ENCODE measurements at places on chromosomes 13 and 19. TPM values are rescaled to one million over a fixed set of nuclear protein-coding genes. Genes with fewer than 3 reads are reported as not detected.

- no peaks in the 10 kb centered on the region for H3K27me3 ChIP-seq
- no peak overlapping the region for H3K27ac ChIP-seq
- no peak overlapping the region for H3K4me3 ChIP-seq
- no peaks in the 10 kb centered on the region for H3K36me3 ChIP-seq
- no peak for DNase-seq
- H3K4me1 ChIP-seq, result peaks cover 21% of the 10 kb centered on the region
Measured at GRCh38 chr13:25281193-25281934, 5.9 kb downstream of the MTMR6 start.

GRCh38 chr13:41306271-41307145 lies 4.6 kb upstream of the NAA16 start:
- no peaks in the 10 kb centered on the region for H3K4me1 ChIP-seq
- no peaks in the 10 kb centered on the region for H3K36me3 ChIP-seq
- H3K27ac ChIP-seq, result no peak overlapping the region
- H3K27me3 ChIP-seq, result no peaks in the 10 kb centered on the region
- no peak for DNase-seq

DNA sequence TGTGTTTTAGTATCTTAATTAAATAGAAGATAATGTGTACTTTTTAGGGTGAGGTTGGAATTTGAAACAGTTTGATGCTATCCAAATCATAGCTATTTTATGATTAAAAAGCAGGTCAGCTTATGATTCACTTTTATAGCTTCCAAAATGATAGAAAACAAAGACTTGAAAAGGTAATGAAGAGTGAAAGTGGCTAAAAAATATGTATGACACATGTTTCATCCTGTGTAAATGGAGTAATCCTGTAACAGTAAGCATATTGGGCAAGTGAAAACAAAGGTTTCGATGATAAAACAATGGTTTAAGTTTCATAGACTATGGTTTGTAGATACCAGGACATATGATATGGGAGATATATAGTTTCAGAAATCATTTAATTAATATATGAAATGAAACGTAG lies 456.2 kb downstream of the PCDH20 start:
- no peaks in the 10 kb centered on the region for H3K27me3 ChIP-seq
- no peak for DNase-seq
- no peaks in the 10 kb centered on the region for H3K36me3 ChIP-seq
- no peak overlapping the region for H3K4me3 ChIP-seq
- no peak overlapping the region for H3K27ac ChIP-seq
- no peaks in the 10 kb centered on the region for H3K4me1 ChIP-seq

GRCh38 chr13:98325724-98326123 lies 148.7 kb upstream of the RNF113B start:
- no peaks in the 10 kb centered on the region for H3K27me3 ChIP-seq
- no peak overlapping the region for H3K4me3 ChIP-seq
- H3K4me1 ChIP-seq, result peaks cover 10% of the 10 kb centered on the region

- H3K36me3 ChIP-seq, result peaks cover 5% of the 10 kb centered on the region
- peak overlapping the region; percentile 86 for H3K4me3 ChIP-seq
- peak overlapping the region; percentile 87 for H3K27ac ChIP-seq
- peaks cover 25% of the 10 kb centered on the region for H3K4me1 ChIP-seq
- DNase-seq, result no peak
- H3K27me3 ChIP-seq, result no peaks in the 10 kb centered on the region
Measured at GRCh38 chr19:1566392-1567115, 1.6 kb downstream of the MEX3D start.

- no peaks in the 10 kb centered on the region for H3K36me3 ChIP-seq
- DNase-seq, result no peak
- H3K4me3 ChIP-seq, result no peak overlapping the region
- peaks cover 5% of the 10 kb centered on the region for H3K4me1 ChIP-seq
- peak overlapping the region; percentile 5 for H3K27ac ChIP-seq
Measured at GRCh38 chr13:75938811-75939560, 302.9 kb downstream of the LMO7 start.

GRCh38 chr13:36096461-36097416 lies 34.4 kb downstream of the DCLK1 start:
- H3K36me3 ChIP-seq, result no peaks in the 10 kb centered on the region
- no peaks in the 10 kb centered on the region for H3K4me1 ChIP-seq
- no peak overlapping the region for H3K27ac ChIP-seq
- H3K27me3 ChIP-seq, result no peaks in the 10 kb centered on the region
- no peak for DNase-seq
- no peak overlapping the region for H3K4me3 ChIP-seq

GRCh38 chr19:51712461-51713081 lies 11.2 kb downstream of the HAS1 start:
- H3K27ac ChIP-seq, result no peak overlapping the region
- H3K4me3 ChIP-seq, result no peak overlapping the region
- H3K36me3 ChIP-seq, result peaks cover 5% of the 10 kb centered on the region
- no peaks in the 10 kb centered on the region for H3K4me1 ChIP-seq
- DNase-seq, result no peak
- H3K27me3 ChIP-seq, result no peaks in the 10 kb centered on the region

DNA sequence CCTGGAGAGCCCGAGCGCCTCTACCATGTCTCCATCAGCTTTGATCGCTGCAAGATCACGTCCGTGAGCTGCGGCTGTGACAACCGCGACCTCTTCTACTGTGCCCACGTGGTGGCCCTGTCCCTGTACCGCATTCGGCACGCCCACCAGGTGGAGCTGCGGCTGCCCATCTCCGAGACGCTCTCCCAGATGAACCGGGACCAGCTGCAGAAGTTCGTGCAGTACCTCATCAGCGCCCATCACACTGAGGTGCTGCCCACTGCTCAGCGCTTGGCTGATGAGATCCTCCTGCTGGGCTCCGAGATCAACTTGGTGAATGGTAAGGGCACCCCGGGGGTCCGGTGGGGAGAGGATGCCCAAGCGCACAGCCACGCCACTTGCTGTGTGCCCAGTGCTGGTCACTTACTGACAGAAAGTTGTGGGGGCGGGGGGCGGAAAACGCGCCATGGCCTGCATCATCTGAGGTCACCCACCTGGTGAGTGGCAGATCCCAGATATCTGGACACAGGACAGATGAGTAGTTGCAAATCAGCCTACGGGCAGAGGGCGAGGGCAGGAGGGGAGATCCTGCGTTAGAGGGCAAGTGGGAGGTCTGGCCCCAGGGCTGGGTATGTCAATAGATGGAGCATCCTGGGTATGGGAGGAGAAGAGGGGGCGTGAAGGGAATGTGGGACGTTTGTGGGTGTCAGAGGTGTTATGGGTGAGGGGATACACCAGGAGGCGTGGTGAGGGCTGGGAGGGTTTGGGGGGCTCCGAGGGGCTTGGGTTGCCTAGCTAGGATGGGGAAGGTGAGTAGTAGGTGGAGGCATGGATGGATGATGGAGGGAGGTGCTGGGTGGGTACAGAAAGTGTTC lies 9.8 kb downstream of the ZSWIM4 start:
- no peaks in the 10 kb centered on the region for H3K27me3 ChIP-seq
- H3K27ac ChIP-seq, result no peak overlapping the region
- DNase-seq, result no peak
- H3K4me1 ChIP-seq, result peaks cover 5% of the 10 kb centered on the region

- no peak overlapping the region for H3K4me3 ChIP-seq
- DNase-seq, result no peak
- no peak overlapping the region for H3K27ac ChIP-seq
- no peaks in the 10 kb centered on the region for H3K27me3 ChIP-seq
- H3K36me3 ChIP-seq, result no peaks in the 10 kb centered on the region
Measured at GRCh38 chr13:93577105-93577504, 350.5 kb downstream of the GPC6 start.

- H3K27ac ChIP-seq, result peak overlapping the region; percentile 4
- peaks cover 13% of the 10 kb centered on the region for H3K4me1 ChIP-seq
- DNase-seq, result no peak
Measured at GRCh38 chr13:50466456-50466855, 377.0 kb downstream of the DLEU7 start.

DNA sequence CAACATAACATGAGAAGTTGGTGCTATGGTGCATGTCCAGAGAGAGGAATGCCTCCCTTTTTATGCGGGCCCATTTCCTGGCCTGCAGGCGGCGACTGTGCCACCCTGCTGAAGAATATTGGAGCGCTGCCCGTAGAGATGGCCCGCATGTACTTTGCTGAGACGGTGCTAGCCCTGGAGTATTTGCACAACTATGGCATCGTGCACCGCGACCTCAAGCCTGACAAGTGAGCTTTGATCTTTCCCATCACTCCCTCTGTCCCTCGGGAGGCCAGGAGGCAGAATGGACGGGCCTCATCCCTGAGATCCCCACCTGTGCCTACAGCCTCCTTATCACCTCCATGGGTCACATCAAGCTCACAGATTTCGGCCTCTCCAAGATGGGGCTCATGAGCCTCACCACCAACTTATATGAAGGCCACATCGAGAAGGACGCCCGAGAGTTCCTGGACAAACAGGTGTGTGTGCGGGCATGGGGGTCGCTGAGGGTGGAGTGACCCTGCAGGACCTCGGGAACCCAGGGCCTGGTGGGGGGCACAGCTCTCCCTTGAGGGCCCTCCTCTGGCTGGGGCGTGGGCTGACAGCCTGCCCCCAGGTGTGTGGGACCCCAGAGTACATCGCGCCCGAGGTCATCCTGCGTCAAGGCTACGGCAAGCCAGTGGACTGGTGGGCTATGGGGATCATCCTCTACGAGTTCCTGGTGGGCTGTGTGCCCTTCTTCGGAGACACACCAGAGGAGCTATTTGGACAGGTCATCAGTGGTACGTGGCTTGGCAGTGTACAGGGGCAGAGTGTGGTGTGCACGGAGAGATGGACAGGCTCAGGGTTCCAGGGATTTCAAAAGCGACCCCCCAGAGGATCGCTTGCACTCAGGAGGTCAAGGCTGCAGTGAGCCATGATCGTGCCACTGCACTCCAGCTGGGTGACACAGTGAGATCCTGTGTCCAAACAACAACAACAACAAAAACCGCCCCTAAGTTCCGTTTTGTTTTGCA lies 16.2 kb downstream of the DNASE2 start:
- no peak overlapping the region for H3K27ac ChIP-seq
- H3K27me3 ChIP-seq, result no peaks in the 10 kb centered on the region
- H3K4me1 ChIP-seq, result peaks cover 11% of the 10 kb centered on the region
- no peak for DNase-seq

DNA sequence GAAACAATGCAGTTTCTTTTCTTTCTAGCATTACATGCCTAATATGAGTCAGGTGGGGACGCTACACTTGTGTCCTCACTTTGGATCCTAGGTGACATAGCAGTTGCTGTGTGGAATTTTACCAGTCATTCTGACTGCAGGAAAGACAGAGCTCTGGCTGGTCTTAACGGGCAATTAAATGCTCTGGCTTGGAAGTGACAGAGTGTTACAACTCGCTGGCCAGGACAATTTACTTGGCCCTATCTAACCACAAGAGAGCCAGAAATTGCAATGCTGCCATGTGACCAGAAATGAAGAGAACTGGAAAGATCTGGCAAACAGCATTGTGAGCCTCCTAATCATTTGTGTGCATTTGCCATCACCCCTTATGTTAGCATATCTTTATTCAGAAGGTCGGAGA lies 351.1 kb downstream of the DCT start:
- H3K36me3 ChIP-seq, result no peaks in the 10 kb centered on the region
- H3K4me1 ChIP-seq, result peaks cover 4% of the 10 kb centered on the region
- H3K27me3 ChIP-seq, result no peaks in the 10 kb centered on the region
- H3K27ac ChIP-seq, result no peak overlapping the region
- DNase-seq, result no peak

DNA sequence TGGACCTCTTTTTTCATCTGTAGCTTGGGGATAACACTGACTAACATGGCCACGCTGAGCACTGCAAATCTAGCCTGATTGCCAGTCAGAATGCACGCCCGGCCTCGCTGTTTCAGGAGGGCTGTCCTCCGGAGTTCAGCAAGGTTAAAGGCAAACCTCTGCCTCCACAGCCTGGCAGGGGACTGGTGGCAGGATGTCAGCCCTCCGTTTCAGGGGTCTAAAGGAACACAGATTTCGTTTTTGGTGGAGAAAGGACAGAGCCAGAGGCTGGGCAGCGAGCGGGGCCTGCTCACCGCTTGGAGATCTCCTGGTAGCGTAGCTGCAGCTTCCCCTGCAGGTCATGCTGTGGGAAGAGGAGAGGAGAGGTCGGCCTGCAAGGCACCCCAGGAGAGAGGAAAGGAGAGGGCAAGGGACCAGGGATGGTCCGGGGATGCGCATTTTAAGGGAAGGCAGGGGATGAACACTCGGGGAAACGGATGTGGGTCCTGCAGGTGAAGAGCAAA lies 560 bp downstream of the NDUFA7 start:
- peak overlapping the region; percentile 91 for H3K4me3 ChIP-seq
- no peak for DNase-seq
- H3K4me1 ChIP-seq, result peaks cover 58% of the 10 kb centered on the region
- peaks cover 43% of the 10 kb centered on the region for H3K36me3 ChIP-seq
- H3K27ac ChIP-seq, result peak overlapping the region; percentile 95
- H3K27me3 ChIP-seq, result no peaks in the 10 kb centered on the region

DNA sequence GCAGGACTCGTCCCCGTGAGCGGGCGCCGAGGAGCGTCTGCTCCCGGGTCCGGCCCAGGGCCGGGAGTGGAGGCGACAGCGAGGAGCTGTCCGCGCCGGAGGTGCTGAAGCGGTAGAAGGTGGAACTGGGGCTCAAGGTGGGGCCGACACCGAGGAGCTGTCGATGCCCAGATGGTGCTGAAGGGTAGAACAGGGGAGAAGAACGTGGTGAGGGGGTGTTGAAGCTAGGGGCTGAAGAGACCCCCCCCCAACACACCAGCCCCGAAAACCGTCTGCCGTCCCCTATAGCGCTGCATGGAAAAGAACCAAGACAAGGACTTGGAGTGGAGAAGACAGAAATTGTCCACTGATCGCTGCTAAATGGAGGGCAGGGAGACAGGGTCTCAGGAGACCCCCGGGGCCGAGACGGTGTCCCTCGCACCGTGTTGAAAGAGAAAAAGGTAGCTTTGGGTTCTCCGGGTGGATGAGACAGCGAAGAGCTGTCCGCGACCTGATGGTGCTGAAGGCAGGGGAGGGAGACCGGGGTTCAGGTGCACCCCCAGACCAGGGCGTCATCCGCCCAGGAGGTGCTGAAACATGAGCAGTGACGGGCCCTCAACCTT lies 7.1 kb upstream of the PDE4C start:
- no peak overlapping the region for H3K27ac ChIP-seq
- H3K4me3 ChIP-seq, result no peak overlapping the region
- DNase-seq, result no peak
- H3K27me3 ChIP-seq, result peaks cover 22% of the 10 kb centered on the region
- no peaks in the 10 kb centered on the region for H3K36me3 ChIP-seq

Gene ZNF473
- 8.4 TPM for total RNA-seq

Gene ERICH6B
- total RNA-seq, result not detected

Gene ATCAY
- total RNA-seq, result 1.3 TPM

Gene LILRA1
- total RNA-seq, result 0.52 TPM

Gene ANGPTL8
- total RNA-seq, result 2.0 TPM

Gene MTRF1
- total RNA-seq, result 18.7 TPM

Gene NOTCH3
- 19.9 TPM for total RNA-seq

Data from esophagus muscularis mucosa (tissue), 4 donors.